T47D (cell line): ENCODE measurements at places on chromosomes 6 and 20.

- no peak for DNase-seq
Measured at GRCh38 chr20:61730631-61731362, 334.9 kb downstream of the TAF4 start.

- no peak for DNase-seq
Measured at GRCh38 chr20:32559753-32560380, 25.3 kb downstream of the NOL4L start.

DNA sequence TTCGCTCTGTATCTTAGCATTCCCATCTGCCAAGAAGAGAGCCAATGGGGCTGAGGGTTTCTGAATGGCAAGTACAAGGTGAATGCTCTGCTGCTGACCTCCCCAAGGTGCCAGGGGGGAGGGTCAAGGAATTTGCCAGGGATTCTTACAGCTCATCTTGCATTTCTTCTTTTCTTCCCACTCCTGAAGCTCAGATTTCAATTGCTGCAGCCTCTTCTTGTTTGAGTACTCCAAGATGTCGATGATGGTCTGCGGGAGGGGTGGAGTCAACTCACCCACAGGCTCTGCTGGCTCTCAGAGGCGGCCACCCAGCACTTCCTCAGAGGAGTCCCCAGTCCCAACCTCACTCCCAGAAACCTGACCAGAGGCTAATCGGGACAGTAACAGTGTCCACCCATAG lies 12.4 kb downstream of the C20orf96 start:
- DNase-seq, result no peak

DNA sequence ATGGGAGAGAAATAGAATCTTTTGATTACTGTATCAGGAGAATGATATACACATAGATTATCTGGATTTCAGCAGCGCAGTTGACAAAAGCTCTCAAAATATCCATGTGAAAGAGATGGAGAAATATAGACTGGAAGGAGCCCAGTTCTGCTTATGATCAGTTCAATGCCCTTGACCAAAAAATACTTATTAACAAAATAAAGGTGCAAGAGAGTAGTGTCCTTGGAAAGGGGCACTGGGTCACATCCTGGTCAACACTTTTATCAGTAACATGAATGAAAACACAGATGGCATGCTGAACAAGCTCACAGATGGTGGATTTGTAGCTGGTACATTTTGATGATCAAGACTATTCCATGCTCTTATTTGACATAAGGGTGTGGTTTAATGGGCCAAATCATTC lies 63.9 kb upstream of the PLEKHG1 start:
- no peak for DNase-seq

GRCh38 chr20:32606107-32606506 lies 21.0 kb upstream of the NOL4L start:
- DNase-seq, result no peak

- peak; percentile 45 for DNase-seq
Measured at GRCh38 chr6:24882295-24882694, 53.5 kb downstream of the RIPOR2 start.

DNA sequence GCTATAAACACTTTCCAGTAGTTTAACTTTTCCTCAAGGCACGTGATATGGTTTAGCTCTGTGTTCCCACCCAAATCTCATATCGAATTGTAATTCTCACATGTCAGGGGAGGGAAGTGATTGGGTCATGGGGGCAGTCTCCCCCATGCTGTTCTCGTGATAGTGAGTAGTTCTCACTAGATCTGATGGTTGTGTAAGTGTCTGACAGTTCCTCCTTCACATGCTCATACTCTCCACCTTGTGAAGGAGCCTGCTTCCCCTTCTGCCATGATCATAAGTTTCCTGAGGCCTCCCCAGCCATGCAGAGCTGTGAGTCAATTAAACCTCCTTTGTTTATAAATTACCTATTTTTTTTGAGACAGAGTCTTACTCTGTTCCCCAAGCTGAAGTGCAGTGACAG lies 127.9 kb downstream of the DTNBP1 start:
- no peak for DNase-seq

DNA sequence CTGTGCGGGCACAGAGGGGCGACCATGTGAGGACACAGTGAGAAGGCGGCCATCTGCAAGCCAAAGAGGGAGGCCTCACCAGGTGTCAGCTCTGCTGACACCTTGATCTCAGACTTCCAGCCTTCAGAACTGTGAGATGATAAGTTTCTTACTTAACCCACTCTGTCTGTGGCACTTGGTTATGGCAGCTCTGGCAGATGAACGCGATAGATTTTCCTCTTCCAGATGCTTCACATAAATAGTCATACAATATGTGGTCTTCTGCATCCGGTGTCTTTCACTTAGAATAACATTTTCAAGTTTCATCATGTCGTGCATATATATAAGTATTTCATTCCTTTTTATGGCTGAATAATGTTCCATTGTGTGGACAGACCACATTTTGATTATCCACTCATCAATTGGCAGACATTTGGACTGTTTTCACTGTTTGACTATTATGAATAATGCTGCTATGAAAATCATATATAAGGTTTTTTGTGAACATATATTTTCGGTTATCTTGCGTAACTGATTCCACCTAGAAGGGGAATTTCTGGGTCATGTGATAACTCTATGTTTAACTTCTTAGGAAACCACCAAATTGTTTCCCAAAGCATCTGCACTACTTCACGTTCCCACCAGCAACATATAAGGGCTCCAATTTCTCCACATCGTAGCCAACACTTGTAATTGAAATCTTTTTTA lies 30.2 kb downstream of the PRR18 start:
- no peak for DNase-seq

DNA sequence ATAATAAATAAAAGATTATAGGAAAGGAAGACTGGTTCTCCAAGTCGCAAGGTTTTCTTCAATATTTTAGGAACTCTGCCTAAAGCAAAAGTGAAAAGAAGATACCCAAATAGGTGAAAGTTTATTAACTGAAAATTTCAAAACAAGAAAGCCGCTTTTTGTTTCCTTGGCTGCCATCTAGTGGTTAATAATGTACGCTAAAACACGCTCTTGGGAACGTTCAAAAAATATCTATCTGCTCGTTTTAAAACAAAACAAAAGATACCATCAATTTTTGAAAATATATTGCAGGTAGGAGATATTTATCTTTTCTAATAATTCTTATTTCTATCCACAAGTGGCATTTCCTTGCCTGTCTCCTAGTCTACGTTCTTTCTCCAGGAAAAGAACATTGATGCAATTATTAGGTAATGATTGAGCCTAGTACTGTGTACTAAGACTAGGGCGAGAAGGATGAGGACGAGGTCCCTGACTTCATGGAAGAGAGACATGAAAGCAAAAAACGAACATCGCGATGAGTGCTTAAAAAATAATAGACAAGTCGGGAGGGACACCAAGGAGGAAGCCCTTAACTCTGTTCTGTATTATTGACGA lies 97.2 kb downstream of the SPTLC3 start:
- DNase-seq, result no peak

GRCh38 chr6:109788687-109789086 lies 97.6 kb downstream of the FIG4 start:
- no peak for DNase-seq

- no peak for DNase-seq
Measured at GRCh38 chr6:43578748-43579147, 2.8 kb downstream of the POLH start.

DNA sequence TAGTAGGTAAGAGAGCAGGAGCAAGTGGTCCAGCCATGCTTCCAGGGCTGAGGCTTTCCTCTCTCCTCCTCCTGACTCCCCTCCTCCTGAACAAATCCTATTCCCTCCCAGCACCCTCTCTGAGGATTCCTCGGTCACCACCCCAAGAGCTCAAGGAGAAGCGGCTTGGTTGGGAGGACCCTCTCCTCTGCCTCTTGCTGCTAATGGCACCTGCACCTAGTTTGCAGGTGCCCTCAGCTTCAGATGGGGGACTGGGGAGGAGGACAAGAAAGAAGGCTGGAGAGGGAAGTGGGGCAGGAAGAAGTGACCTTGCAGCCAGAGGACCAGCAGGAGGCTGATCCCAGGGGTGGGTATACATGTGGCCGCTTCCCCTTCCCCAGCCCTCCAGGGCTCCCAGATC lies 17.5 kb downstream of the NCR2 start:
- no peak for DNase-seq

DNA sequence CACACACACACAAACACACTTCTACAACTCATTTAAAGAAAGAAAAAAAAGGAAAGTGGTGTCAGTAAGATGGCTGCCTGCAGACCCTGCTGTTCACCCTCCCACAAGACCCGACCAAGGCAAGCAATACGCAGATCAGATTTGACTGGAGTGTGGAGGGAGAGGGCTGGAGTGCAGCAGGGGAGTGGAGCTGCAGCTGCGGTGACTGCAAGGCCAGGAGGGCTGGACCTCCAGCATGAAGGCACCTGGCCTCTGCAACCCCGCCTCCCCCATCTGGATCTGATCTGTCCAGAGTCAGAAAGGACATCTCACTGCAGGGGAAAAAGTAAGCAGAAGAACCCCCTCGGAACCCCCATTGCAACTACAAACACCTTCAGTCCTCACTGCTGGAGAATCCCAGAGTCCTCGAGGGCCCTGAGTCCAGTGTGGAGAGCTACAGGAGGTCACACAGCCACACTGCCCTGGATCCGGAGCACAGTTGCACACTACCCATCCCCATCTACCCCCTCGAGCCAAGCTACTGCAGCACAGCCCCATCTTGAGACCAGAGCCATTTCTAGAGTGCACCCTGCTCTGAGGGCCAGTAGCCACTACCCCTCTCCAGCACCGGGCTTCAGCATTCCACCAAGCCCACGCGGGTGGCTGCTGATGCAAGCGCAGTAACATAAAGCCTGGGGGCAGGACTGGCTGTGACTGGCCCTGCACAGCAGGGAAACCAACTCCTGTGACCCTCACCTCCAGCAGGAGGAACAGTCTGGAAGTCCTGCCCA lies 41.9 kb upstream of the SRSF6 start:
- peak; percentile 33 for DNase-seq

DNA sequence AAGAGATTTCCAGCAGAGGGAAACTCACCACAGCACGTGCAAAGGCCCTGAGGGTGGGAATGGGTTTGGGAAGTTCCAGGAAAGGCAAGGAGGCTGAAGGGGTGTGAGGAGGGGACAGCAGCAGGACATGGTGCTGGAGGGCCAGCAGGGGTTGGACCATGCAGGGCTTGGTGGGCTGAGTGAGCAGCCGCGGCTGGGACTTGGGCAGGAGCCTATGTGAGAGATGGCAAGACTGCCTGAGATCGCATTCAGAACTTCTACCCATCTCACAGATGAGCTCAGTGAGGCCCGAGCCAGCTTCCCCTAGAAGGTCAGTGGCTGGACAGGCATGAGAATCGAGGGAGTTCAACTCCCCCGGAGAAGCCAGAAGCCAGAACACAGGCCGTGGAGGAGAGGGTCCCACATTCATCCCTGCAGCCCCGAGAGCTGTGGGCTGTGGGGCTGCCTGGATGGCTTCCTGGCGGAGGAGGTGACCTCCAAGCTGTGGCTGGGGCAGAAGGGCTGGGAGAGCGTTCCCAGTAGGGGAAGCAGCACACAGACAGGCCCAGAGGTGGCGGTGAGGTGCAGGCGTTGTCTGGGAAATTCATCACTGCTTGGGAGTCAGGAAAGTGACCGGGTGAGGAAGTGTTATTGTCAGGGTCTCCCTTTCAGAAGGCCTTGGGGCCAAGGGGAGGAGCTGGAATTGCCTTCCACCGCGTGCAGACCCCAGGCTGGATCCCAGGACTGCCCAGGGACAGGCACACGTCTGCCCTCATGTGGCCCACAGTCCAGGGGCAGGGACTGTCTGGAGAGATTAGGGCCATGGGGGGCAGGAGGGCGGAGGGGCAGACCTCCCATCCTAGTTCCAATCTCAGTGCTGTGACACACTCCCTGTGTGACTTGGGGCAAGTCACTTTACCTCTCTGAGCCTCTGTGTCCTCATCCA lies 103.8 kb downstream of the CEBPB start:
- no peak for DNase-seq

DNA sequence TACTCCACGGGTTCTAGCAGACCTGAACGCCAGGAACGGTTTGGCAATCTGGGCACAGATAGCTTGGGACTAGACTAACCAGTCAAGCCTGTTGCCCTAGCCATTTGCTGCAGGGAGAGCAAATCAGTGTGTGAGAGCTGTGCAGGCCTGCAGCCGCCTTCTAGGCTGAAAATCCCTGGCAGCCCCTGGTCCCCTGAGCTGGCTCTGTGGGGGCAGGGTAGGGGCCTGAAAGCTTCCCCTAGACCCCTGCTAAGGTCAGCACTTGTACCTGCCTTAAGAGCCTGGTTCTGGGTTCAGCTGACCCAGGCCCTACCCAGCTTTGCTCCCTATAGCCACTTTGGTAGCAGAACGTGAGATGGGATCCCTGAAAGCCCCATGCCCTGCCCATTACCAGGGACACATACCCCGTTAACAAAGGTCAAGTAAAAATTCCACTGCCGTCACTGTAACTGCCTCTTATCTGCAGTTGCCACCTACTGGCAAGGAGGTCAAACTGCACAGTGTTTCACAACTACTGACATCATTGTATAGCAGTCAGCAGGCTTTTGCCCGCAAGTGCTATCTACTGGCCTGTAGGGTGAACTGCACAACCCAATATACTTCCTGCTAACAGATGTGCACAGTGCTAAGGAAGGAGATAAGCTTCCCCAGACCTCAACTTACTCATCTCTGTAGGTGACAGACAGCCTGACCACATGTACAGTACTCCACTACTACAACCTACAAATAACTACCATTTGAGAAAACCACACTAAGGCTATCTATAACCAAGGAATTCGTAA lies 95.1 kb upstream of the OLIG3 start:
- DNase-seq, result peak; percentile 82

DNA sequence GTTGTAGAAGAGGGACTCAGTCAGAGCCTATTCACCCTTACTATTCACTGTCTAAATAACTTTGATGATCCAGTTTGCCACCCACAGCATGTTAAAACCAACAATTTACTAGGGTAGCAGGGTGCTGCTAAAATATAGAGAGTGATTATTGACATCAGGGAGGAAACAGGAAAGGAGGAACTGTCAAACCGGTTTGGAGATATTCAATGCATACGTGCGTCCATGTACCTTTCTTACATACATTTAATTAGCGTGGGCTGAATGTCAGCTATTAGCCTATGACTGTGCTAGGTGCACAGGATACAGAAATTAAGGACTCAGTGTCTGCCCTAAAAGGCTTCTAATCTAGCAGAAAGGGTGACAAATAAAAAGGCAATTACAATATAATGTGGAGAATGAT lies 57.2 kb downstream of the IL20RA start:
- peak; percentile 41 for DNase-seq

DNA sequence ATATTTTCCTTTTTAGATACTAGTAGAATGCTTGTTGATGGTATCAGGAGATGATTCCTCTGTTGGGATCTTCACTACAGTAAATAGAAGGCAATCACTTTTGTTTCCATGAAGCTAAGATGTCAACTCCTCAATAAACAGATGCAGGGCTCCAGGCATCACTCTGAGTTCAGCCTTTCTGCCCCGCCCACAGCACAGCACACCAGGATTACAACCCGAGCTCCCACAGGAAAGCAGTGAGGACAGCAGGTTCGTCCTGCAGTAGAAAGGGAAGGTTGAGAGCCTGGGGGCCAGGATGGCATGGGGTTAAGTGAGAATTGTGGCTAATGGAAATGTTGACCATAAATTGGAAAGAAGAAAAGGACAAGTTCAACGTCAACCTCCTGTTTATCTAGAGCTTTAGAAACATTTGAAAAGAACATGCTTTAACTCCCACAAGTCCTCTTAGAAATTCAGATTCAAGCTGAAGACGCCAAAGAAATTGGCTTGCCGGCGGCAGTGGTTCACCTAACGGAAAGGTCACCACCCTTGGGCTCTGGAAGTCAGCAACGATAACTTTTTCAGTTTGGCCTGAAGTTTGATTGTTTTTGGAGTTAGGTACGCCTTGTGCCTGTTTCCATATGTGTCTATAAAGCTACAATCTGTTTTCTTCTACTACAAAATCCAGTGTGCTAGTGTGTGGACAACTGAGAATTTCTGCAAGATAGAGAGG lies 144.4 kb upstream of the PDE10A start:
- DNase-seq, result no peak

GRCh38 chr6:77740380-77740779 lies 87.5 kb downstream of the MEI4 start:
- DNase-seq, result peak; percentile 29

GRCh38 chr6:107543088-107543487 lies 53.2 kb downstream of the SOBP start:
- DNase-seq, result no peak
